ENCODE measurements at places on chromosomes 5 and 9. TPM values are rescaled to one million over a fixed set of nuclear protein-coding genes. Genes with fewer than 3 reads are reported as not detected.

The SPATA31E1 gene
- not detected for polyA plus RNA-seq

The TIFAB gene
- polyA plus RNA-seq = not detected

The DMRTA1 gene
- polyA plus RNA-seq = not detected

The RNF180 gene
- not detected for polyA plus RNA-seq

The TAF11L10 gene
- not detected for polyA plus RNA-seq

The DNAI1 gene
- polyA plus RNA-seq = not detected

The FABP6 gene
- polyA plus RNA-seq = not detected

The IL9 gene
- polyA plus RNA-seq = not detected

The CMYA5 gene
- polyA plus RNA-seq = not detected

The TAF11L14 gene
- polyA plus RNA-seq = not detected

The FBN2 gene
- polyA plus RNA-seq = not detected

The OR1L8 gene
- not detected for polyA plus RNA-seq

The BTNL8 gene
- polyA plus RNA-seq = not detected

The FBP2 gene
- polyA plus RNA-seq = not detected

The MCCC2 gene
- polyA plus RNA-seq = 22.0 TPM

The LCN2 gene
- polyA plus RNA-seq = not detected

The ELAVL2 gene
- not detected for polyA plus RNA-seq

The MAP1B gene
- polyA plus RNA-seq = 0.21 TPM

The CARD6 gene
- polyA plus RNA-seq = 3.2 TPM

The RAI14 gene
- not detected for polyA plus RNA-seq

The IGIP gene
- 0.59 TPM for polyA plus RNA-seq

The TPD52L3 gene
- polyA plus RNA-seq = not detected

The HACD4 gene
- 7.9 TPM for polyA plus RNA-seq

The CRB2 gene
- polyA plus RNA-seq = not detected

The PCDHGC5 gene
- not detected for polyA plus RNA-seq

The SLCO4C1 gene
- polyA plus RNA-seq = 0.09 TPM

The MZB1 gene
- 0.80 TPM for polyA plus RNA-seq

The PCDHB11 gene
- polyA plus RNA-seq = not detected

The TTC39B gene
- 10.0 TPM for polyA plus RNA-seq

The CDC20B gene
- polyA plus RNA-seq = not detected

The ACO1 gene
- 12.3 TPM for polyA plus RNA-seq

All from naive thymus-derived CD4-positive, alpha-beta T cell (primary cell).